ENCODE measurements at places on chromosomes 3 and 15.

DNA sequence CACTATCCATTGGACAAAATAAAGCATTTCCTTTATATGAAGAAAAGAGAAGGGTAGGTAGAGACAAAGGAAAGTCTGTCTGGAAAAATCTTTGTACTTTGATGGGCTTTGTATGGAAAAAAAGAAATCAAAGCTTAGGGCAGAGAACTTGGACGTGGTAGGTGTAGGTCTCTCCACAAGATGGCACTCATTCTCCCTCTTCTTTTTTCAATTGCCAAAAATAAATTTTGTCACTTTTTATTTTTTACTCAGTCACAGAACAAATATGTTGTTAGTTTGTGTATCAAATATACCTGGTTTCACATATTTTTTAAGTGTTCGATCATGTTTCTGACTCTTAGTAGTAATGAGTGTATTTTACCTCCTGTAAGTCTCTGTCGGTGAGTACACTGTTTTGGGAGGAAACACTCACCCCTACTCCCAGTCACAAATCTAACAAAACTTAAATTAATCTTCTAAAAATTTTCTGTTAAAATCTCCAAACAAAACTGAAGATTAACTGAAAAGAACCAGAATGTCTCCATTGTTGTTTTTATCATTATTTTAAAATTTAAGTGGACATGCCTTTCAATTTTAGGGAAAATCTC lies 415.8 kb upstream of the GOLIM4 start:
- no peak for DNase-seq

DNA sequence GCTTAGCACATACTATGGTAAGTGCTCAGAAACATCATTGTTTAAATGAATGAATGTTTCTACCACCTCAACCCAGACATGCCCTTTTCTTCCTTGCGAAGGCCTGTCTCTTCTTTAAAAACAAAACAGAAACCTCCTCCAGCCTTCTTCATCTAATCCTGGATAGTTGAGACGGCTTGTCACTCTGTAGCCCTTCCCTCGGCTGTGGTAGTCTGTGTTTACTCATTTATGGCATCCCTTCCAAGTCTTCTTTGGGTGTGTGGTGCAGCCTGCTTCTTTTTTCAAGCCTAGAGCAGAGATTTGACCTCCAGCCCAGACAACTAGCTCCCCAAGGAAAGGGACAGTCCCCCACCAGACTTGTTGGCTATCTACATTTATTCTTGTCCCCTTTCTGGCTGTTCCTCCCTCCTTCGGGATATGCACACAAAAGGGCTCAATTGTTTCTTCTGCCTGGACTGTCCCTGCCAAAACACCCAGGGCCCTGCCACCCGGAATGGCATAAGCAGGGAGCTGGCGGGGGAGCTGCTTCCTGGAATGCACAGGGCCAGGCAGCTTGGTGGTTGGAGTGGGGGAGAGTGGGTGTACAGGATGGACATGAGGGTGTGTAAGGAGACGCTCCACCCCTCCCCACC lies 67.8 kb downstream of the ITGA11 start:
- peak; percentile 78 for DNase-seq

GRCh38 chr3:147195887-147196286 lies 210.5 kb downstream of the ZIC4 start:
- DNase-seq = no peak

DNA sequence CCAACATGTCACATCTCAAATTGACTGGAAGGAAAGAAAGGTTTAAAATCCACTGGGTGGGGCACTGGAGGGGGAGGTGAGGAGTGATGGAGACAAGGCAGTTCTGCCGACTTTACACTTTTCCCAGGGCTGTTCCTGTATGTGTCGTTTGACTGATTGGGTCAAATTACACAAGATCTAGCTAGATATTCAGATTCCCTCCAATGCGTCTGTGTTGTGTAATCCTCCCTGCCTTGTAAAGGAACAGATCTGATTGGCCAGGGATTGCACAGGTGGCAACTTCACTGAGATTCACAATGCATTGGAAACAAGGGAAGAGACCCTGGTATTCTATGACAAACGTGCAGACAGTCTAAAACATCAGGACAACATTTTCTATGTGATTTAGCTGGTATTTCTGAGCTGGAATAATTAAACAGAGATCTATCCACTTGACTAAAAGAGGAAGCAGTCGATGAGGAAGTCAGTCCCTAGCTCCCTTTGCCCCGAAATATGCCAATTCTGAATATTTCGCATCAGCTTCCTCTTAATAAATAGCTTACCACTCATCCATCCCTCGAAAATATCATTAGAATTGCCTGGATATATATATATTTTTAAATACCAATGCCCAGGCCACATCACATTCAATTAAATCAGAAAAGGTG lies 312.9 kb downstream of the RORA start:
- DNase-seq = no peak

DNA sequence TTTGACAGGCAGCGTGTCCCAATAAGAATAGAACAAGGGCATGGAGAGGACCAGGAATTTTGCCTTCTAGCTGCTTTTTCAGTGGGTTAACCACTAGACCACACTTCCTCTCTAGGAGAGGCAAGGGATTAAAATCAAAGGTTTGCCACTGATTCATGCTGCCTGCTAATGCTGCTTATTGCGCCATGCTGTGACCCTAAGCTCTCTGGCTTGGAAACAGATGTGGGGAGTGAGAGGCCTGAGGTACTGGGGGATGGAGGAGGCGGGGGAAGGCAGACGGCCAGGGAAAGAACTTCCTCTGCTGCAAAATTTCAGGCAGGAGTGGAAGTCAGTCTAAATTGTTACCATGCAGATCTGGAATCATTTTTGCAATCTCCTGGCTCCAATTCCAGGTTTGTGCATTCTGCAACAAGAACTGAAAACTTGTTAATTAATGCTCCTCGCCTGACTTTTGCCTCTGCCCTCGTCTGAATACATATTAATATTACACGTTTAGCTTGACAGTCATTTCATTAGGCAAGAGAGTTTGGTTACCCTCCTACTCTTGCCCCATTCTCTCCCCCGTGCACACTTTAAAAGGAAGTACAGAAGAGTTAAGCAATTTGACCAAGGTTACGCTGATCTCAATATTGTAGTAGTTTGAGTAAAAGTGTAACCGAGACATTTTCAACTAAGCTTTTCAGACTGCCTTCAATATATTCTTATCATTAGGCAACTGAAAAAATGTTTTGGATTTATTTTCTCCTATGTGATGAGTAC lies 121.7 kb upstream of the SPRED1 start:
- peak; percentile 33 for DNase-seq

Data from thyroid gland (tissue), 4 donors.